ENCODE measurements at places on chromosomes 11 and 22.

- DNase-seq = no peak
Measured at GRCh38 chr22:26196657-26197056, 27.4 kb downstream of the SEZ6L start.

DNA sequence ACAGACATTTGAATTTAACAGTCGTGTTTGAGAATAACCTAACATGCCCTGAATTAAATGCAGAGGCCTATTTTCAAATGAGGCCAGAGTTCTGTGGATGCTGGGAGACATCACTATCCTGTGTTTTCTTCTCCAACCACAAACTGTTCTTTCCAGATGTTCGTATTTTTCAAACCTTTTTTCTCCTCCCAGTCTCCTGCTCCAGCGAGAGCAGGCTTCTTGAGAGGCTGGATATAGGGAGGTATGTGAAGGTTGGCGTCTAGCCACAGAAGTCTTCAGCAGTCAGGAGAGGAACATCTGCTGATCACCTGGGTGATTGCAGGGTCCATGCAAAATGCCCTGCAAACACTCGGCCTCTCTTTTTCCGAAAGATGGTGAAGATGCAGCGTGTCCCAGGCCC lies 126.3 kb downstream of the C11orf91 start:
- DNase-seq = no peak

DNA sequence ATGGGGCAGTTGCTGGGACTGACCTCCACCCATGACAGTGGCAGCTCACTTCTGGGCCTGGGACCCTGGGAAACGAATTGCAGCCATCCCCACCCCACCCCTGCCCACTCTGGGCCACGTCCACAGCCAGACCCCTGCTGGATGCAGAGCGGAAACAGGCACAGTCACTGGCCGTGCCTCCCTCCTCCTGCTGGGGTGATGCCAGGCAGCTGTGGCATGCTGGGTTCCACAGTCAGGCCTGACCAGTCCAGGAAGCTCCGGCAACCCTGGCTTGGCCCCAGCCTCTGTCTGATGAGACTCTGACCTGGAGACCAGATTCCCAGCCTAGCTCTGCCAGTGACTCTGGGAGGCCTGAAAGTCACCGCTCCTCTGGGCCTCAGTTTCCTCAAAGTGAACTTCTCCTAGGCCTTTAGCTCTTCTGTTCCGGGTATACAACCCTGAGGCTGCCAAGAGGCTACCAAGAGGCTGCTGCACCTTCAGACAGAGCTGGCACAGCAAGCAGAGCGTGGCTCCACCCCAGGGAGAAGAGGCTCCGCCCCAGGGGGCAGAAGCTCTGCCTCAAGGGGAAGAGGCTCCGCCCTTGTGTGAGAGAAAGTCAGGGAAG lies 8.9 kb downstream of the SULT4A1 start:
- DNase-seq = no peak

DNA sequence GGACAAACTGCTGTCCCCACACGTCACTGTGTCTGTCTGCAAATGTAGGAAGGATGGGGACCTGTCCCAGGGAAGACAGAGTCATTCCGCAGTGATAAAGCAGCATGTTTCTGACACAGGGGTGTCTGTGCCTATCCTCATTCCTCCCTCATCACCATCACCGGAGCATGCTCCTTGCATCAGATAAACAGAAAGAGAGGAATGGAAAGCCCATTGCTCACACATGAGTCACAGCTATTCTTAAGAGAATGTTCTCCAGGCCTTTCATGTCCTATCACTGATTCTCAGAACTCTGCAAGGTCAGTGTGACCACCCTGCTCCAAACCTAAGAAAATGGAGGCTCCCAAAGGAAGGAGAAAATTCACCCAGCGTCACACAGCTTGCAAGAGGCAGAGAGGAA lies 38.9 kb downstream of the ZNF195 start:
- DNase-seq = no peak

DNA sequence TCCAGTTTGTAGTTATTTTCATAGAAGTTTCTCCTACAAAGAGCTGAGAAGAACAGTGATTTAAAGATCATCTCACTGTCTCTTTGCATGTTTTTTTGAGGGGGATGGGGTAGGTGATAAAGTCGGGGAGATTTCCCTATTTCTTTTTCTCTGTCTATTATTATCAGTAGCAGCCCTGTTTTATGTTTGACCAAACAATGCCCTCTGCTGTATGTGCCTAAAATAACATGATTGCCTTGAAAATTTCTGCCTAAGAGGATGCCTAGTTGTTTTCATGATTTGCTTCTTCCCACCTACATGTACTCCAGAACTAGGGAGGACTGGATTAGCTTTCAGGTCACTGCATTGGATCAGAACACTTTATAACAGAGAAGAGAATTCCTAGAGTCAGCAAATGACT lies 1330.2 kb downstream of the LRRC4C start:
- DNase-seq = peak; percentile 17

DNA sequence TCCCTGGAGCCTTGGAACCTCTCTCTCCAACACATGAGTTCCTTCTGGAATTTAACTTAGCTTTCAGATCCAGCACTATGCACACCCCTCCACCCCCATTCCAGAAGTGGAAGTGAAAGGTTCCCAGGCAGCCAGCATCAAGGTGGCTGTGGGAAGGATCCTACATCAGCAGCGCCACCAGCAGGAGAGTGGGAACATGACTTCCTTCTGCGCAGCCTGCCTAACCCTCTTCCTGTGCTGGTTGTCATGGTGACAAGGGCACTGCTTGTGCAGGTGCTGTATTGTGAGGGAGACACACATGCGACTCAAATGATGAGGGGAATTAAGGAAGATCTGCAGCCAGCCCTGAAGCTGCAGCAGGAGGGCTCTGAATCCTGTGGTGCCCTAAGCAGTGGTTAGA lies 904.5 kb upstream of the API5 start:
- DNase-seq = peak; percentile 47

- DNase-seq = peak; percentile 51
Measured at GRCh38 chr11:123559523-123559955, 94.9 kb downstream of the SCN3B start.

DNA sequence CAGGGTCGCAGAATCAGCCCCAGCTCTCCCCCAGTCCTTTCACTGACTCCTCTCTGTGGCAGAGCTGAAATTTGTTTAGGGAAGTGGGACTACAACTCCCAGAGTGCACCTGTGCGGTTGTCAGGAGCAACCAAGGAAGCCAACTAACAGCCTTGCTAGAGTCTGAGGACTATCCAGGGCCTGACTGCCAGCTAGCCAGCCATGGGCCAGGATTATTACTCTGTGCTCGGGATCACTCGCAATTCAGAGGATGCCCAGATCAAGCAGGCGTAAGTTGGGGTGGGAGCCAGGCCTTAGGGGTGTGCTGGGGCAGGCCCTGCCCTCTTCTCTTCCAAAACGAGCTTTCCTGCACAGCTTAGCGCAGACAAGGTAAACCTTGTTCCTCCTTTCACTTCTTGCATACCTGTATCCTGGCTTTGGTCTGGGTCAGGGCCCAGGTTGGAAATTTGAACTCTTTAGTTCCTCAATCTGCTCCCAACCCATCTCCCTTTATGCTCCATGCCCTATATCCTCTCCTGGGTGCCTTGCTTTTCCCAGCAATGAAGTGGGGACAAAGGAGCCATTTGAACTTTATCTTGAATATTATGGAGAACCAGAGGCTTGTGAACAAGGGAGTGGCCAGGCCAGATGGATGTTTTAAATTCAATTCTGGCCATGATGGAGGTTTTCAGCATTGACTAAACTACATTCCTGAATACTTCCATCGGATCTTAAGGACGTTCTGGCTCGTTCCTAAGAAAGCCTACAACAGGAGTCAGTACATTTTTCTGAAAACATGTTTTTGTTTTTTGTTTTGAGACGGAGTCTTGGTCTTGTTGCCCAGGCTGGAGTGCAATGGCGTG lies at the start of gene DNAJB13:
Gene DNAJB13 (plus strand): TSS at position 158 of the 842 bp plus-strand sequence. CDS start 44 bp downstream, at position 202.
- DNase-seq = no peak

GRCh38 chr11:112306230-112306629 lies 45.6 kb upstream of the PLET1 start:
- peak; percentile 43 for DNase-seq

DNA sequence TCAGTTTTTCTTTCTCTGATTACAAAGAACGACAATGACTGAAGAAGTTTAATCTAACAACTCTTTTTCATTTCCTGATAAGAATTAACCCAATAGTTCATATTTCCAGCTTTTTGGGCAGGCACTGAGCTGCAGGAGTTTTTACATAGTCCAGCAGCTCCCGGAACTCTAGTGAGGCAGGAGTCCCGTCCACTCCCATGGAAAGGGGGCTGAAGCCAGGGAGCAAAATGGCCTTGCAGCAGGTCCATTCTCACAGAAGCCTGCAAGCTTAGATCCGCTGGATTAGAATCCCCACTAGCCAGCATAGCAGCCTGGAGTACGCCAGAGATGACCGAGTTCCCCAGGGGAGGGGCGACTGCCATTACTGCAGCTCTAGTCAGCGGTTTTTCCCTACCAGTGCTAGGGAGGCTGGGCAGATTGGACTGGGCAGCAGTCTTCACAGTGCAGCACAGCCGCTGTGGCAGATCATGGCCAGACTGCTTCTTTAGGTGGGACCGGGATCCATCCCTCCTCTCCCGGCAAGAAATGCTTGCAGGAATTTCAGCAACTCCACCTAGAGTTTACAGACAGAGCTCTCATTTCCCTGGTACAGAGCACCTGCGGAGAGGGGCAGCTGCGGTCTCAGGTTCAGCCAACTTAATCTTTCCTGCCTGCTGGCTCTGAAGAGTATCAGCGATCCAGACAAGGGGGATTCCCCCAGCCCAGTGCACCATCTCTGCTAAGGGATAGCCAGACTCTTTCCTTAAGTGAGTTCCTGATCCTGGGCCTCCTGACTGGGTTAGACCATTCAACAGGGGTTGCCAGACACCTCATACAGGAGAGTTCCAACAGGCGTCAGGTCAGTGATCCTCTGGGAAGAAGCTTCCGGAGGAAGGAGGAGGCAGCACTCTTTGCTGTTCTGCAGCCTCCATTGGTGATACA lies 742 bp upstream of the CASP4 start:
- peak; percentile 25 for DNase-seq

DNA sequence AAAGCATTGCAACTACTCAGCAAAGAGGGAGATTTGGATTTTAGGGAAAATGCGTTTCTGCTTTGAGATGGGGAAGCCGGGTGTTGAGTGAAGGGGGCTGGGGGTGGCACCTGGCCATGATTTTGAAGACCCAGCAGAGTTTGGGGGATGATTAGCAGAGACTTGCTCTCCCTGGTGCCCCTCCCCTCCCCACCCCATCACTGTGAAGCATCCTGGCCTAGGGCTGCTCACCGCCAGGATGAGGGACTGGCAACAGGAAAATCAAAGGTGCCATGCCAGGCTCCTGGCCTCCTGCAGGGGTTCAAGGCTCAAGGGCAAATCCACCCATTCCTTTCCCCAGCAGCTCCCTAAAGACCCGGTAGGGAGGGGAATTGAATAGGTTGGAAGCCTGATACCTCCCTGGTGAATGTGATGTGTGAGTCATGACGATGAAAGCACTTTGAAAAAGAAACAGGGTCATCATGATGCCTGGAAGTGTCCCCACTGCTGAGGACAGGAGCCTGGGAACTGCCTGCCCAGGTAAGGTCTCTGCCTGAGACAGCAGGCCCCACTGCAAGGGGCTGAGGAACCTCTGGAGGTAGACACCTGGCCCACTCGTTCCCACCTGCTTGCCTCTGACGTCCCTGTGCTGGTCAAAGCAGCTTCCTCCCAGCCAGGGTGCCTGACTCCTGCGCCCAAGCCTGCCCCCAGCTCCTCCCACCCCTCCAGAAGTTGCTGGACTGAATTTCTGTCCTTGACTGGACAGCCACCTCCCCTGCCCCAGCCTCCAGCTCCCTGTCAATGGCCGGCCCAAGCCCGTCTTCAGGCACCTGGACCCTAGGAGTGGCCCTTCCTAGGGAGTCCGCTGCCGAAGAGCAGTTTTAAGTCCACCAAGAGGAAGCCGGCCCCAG lies 1.7 kb downstream of the CHST1 start:
- no peak for DNase-seq

DNA sequence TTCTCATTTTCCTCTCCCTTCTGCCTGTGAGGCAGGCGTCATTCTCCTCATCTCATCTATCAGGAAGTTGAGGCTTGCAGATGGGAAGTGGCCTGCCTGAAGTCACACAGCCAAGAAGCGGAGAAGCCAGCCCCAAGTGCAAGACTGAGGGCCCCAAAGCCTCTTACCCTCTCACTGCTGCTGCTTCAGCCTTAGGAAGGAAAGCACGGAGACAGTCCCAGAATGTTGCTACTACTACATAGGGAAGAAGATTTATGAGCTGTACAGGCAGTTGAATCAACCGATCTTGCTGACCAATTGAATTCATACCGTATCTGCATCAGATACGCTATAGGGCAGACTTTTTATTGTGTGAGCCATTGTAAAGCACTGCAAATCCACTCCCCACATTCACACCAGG lies 89.0 kb downstream of the CWC15 start:
- DNase-seq = no peak

DNA sequence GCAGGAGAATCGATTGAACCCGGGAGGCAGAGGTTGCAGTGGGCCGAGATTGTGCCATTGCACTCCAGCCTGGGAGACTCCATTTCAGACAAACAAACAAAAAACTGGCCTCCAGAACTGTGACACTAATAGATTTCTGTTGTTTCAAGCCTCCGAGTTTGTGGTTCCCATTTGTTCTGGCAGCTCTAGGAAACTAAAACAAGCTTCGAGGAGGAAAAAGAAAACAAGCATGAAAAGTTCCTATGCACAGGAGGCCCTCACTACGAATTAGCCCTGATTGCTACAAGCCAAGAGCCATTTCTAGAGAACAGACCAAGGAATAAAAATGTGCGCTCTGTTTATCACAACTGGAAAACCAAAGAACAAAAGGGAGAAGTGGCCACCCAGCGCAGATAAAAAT lies 47.8 kb upstream of the SHANK2 start:
- DNase-seq = no peak

- no peak for DNase-seq
Measured at GRCh38 chr11:132185726-132186592, 815.5 kb downstream of the NTM start.

DNA sequence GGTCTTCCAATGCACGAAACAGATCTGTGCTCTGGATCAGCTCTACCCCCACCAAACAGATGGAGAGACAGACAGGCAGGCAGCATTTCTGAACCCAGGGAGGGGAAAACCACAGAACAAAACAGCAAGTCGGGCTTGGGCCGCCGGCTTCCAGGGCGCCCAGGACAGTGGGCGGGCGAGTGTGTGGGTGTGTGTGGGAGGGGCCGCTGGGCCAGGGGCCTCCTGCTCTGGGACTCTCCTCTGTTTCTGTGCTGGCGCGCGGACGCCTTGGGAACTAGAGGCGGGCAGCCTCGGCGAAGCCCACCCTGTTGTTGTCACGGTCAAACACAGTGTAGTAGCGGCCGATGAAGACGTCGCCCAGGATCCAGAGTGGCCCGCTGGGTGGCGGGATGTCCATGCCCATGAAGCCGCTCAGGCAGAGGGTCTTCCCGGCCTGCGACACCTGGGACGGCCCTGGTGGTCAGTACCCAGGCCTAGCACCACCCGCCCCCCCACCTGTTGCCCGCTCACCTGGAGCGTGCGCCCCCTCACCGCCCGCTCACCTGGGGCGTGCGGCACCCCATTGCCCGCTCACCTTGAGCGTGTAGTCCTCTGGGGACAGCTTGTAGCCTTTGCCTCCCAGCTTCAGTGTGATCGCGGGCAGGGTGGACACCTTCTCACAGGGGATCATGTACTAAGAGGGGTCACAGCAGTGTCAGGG lies 3.0 kb upstream of the IFITM10 start:
- DNase-seq = no peak

DNA sequence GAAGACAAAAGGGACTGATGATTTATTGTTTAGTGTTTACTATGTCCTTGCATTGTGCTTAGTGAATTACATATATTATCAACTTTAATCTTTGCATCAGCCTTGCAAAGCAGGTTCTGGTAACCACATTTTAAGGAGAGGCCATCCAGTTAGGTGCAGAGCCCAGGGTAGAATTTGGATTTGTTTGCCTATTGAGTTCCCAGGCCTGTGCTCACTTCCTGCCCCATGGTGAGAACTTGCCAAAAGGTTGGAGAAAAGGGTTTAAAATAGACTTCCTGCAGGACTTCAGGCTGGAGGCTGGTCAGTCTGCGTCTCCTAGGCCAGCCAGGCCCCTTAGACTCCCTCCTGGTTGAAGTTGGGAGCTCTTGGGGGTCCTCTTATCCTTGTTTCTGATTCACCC lies 72.1 kb downstream of the ATXN10 start:
- no peak for DNase-seq

All from NCI-H2081 (cell line).